ENCODE measurements at places on chromosomes 5 and 9.

DNA sequence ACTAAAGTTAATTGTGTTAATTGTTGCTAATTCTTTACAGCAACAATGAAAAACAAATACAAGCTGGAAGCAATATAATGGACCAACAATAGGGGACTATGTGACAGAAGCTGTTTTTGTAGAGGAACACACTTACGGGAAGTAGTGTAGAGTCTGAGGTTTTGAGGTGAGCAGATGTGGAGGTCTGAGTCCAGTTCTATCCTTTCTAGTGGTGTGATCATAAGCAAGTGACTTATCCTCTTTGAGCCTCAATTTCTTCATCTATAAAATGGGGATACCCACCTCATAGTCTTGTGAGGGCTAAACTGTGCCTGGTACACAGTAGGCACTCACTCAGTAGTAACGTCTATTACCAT, 28.3 kb downstream of the ALG2 start:
- no peak for DNase-seq

GRCh38 chr5:79255786-79256557, 20.0 kb downstream of the JMY start:
- peak; percentile 54 for DNase-seq

- no peak for DNase-seq
Observed at GRCh38 chr5:117692606-117693005, 1118.0 kb upstream of the SEMA6A start.

GRCh38 chr9:20552874-20553557, 69.3 kb downstream of the MLLT3 start:
- DNase-seq: no peak

GRCh38 chr5:6731465-6732237, 18.4 kb downstream of the TENT4A start:
- no peak for DNase-seq

GRCh38 chr5:1772634-1773033, 27.0 kb downstream of the MRPL36 start:
- DNase-seq: peak; percentile 32

GRCh38 chr9:97382099-97382718, 29.7 kb upstream of the TDRD7 start:
- no peak for DNase-seq

DNA sequence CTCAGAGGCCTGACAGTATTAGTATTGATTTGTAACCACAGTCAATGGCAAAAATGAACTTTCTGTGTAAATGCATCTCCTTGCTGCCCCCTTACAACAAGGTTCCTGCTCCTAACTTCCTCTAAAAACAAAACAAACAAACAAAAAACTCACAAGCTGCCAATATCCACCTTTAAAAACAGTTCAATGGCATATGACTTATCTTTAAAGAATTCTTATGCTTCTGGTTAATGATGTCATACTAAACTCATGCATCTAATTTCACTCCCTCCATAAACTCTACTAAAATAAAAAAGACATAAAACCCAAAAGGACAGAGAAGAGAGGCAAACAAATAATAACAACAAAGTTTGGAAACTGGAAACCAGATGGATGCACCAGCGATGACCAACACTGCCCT, 9.0 kb upstream of the OR1N1 start:
- no peak for DNase-seq

DNA sequence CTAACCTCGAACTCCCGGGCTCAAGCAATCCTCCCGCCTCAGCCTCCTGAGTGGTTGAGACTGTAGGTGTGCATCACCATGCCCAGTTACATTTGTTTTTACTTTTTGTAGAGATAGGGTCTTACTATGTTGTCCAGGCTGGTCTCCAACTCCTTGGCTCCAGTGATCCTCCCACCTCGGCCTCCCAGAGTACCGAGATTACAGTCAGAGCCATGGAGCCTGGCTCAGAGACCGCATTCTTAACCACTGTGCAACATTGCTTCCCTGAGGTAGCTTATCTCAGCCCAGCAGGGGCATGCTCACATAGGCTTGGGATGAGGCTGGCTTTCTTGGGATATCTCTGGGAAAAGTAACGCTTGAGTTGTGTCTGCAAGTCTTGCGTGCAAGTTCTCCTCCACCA, 99.7 kb downstream of the SPRY4 start:
- no peak for DNase-seq

DNA sequence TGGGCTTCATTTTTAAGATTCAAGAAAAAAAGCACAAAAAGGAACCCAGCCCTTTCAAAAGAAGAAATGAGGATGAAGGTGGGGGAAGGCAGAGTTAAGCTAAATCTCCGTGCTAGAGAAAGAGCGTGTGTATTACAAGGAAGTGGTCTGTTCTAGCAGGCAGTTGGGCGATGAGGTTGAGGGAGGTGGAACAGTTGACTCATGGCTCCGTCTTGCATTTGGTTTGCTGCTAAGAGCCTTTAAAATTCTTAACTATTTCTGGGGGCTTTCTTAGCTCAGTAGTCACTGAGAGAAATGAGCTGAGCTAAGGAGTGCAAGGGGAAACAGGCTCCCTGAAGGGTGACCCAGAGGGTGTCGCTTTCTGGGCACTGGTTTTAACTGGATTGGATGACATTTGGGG, 117.4 kb downstream of the GCNT1 start:
- peak; percentile 98 for DNase-seq

DNA sequence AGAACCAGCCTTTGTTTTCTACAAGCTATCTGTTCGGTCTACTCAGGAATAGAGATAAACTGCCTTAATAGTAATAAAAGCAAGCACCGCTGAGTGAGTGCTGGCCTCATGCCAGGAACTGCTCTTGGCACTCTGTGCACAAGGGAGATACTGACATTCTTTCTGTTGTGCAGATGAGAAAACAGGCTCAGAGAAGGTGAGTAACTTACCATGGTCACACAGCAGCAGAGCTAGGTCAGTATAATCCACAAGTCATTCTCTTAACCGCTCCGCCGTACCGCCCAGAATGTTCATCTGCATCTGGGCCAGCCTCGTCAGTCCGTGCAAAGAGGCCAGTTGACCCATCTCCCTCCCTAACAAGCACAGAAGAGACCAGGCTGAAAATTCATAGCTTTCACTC, 27.4 kb downstream of the QRFP start:
- DNase-seq: peak; percentile 39

DNA sequence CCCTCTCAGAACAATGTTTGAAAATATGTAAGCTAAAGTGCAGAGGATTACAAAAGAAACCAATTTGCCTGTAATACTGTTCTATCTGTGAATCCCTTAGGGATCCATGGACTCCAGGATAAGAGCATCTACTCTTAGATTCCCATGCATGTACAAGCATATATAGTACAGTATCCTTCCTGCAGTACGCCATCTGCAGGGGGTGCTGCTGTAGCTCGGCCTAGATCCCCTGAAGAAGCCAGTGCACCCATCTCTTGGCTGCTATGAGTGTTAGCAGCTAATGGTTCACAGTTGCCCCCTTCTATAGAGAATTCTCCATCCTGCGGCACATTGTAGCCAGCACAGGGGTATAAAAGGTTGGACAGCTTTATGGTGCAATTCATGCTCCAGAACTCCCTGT, 61.8 kb upstream of the SLC30A5 start:
- DNase-seq: no peak

All from fibroblast of skin of right biceps (primary cell).